ENCODE measurements at places on chromosomes 12 and 14.

- no peak for ATAC-seq
Measured at GRCh38 chr12:1779783-1780182, 40.6 kb upstream of the LRTM2 start.

DNA sequence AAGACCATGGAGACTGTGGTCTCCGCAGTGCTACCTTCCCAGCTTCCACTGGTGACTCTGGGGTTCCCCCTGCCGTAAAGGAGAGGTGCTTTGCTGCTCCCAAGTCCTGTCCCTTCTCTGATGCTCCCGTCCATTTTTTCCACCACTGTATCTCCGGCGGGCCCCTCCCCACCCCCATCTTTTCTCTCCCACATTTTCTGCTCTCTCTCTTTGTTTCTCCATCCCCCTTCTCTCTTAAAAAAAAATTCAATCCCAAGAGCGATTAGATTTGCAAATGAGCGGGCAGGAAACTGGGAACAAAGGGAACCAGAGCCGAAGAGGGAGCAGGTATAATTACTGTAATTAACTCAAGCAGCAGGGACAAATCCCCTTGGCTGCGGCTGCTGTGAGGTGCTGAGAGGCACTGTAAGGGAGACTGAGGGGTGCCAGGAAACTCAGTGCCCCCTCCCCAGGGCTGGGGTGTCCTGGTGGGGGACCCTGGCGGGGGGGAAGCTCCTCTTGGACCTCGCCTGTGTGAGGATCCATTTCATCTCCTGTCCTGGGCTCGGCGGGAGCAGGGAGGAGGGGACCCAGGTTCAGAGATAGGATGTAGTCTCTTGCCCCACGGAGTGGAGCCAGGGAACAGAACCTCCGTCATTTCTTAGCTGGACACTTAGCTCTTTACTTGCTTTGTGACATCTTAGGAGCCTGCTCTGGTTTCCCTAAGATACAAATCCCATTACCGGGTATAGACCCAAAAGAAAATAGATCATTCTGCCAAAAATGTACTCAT, 140.4 kb upstream of the NRXN3 start:
- ATAC-seq, result no peak

DNA sequence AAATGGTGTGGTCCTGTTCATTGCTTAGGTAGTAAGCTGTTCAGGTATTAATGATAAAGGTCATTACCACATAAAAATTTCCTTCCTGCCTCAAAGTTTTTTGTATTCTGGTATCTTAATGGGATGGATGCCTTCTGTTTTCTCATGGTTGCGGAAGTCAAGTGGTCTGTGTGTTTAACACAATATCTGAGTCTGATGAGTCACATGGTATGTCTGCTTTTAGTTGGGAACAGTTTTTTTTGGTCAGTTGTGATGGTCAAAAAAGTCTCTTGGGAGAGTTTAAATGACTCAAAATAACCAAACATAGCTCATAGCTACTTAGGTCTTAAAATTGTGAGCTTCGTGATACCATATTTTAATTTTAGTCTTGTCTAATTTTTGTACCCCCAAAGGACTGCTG, 40.7 kb downstream of the STK38L start:
- no peak for ATAC-seq

GRCh38 chr14:36361210-36361853, 40.9 kb upstream of the MBIP start:
- no peak for ATAC-seq

- ATAC-seq, result no peak
Measured at GRCh38 chr12:129871991-129872972, 31.5 kb downstream of the TMEM132D start.

GRCh38 chr14:63308723-63309317, 9.9 kb downstream of the GPHB5 start:
- no peak for ATAC-seq

DNA sequence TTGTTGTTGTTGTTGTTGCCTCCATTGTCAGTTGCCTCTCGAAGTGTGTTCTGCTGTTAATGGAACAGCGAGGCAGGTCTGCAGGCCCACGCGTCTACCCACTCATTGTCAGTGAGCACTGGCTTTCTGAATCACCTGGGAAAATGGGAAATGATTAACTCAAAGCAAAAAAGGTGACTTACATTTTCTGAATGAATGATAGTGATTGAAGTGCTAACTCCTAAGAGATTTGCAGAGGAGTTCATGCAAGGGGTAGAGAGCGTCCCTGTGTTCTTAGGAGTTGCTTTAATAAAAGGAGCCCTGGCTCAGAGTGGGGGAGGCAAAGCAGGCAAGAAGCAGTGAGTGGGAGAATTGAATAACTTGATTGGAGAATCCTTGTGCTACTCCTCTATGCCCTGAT, 177.6 kb downstream of the CAND1 start:
- no peak for ATAC-seq

- ATAC-seq, result no peak
Measured at GRCh38 chr12:81597928-81598604, 161.1 kb downstream of the PPFIA2 start.

All from activated CD4-positive, CD25-positive, alpha-beta regulatory T cell treated with anti-CD3 and anti-CD28 coated beads, Interleukin-2, amount 50 U/mL, for 24 hours (primary cell).